ENCODE measurements at places on chromosomes 4 and X.

DNA sequence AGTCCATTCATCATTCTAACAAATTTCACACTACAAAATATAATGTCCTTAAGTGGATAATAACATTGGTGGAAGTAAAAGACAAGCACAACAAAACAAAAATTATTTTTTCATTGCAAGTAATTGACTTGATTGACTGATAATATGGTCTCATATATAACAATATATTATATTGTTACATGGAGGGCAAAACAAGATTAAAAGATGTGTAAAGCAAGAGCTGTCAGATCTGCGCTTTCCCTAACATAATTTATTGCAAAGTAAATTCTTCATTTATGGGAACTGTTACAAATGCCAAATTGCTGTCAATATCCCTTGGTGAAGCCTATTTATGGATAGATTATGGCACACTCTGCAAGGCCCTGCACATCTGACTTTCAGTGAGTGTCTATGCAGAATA is 233.6 kb downstream of the PCDH7 start:
- DNase-seq = no peak

DNA sequence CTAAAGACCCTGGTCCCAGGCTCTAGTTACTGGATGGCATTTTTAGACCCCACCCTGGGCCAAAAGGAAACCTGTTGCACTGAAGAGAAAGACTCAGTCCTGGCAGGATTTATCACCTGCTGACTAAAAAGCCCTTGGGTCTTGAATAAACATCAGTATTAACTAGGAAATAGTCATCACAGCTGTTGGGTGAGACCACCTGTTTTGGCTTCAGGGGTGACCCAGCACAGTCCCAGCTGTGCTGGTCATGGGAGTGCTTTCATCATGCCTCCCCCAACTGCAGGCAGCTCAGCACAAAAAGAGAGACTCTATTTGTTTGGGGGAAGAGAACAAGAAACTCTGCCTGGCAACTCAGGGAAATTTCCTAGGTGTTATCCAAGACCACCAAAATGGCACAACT is 903.2 kb downstream of the C4orf33 start:
- no peak for DNase-seq

- DNase-seq = no peak
Observed at GRCh38 chrX:140477987-140478386, 26.9 kb downstream of the SOX3 start.

DNA sequence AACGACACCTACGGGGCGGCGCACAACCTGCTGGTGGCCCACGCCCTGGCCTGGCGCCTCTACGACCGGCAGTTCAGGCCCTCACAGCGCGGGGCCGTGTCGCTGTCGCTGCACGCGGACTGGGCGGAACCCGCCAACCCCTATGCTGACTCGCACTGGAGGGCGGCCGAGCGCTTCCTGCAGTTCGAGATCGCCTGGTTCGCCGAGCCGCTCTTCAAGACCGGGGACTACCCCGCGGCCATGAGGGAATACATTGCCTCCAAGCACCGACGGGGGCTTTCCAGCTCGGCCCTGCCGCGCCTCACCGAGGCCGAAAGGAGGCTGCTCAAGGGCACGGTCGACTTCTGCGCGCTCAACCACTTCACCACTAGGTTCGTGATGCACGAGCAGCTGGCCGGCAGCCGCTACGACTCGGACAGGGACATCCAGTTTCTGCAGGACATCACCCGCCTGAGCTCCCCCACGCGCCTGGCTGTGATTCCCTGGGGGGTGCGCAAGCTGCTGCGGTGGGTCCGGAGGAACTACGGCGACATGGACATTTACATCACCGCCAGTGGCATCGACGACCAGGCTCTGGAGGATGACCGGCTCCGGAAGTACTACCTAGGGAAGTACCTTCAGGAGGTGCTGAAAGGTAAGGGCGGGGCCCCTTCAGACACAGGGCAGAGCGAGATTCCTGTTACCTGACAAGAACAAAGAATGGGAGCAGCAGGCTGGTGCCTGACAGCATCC is 11.7 kb downstream of the RPL9 start:
- no peak for DNase-seq

- DNase-seq = no peak
Observed at GRCh38 chr4:151766691-151767090, 5.9 kb upstream of the GATB start.

All from stimulated activated CD8-positive, alpha-beta memory T cell treated with anti-CD3 and anti-CD28 coated beads, Interleukin-7, amount 100 ng/mL, for 1 hour (primary cell).